ENCODE measurements at places on chromosomes 2 and 18. TPM values are rescaled to one million over a fixed set of nuclear protein-coding genes. Genes with fewer than 3 reads are reported as not detected.

- DNase-seq = no peak
These were observed 392.5 kb upstream of the SALL3 start for GRCh38 chr18:78587096-78587495.

Gene CRYGC
- total RNA-seq = not detected

- DNase-seq = no peak
These were observed 59.6 kb upstream of the C2orf15 start for GRCh38 chr2:99081891-99082290.

DNA sequence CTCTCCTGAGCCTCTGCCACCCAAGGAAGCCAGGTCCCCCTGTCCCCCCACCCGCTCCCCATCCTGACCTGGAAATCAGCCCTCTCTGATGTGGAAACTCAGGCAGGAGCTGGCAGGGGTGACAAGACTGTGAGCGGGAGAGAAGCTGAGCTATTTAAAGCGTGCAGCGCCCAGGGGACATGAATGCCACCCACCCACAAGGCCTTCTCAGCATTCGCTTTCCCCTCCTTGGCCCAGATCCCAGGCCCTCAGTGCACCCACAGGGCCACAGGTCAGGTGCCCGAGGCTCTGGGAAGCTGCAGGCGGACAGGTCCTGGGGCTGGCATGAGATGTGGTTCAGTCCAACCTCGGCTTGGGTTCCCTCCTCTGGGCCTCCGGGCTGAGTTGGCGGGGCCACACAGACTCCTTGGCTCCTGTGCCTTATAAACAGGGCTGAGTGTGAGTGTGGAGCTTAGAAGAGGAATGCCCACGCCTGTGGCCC lies 168.3 kb downstream of the SMAD7 start:
- peak; percentile 68 for DNase-seq

GRCh38 chr2:104746299-104746698 lies 107.6 kb upstream of the POU3F3 start:
- DNase-seq = no peak

DNA sequence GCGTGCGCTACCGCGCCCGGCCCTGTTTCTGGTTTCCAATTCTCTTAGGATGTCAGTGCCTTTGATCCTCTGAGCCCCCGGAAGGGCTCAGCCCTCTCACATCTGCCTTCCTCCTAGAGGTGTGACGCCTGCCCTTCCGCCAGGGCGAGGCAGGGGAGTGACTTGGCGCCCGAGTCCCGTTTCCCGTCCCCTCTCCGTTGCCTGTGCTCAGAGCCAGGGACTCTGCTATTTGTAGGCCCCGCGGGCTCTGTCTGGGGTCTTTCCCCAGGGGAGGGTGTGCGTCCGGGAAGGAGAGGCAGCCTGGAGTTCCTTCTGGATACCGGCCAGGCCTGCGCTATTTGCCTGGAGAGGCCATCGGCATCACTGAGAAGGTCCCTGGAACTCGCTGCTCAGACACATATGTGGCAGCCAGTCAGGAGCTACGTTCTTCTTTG lies 103.7 kb upstream of the TAF1B start:
- peak; percentile 77 for DNase-seq

DNA sequence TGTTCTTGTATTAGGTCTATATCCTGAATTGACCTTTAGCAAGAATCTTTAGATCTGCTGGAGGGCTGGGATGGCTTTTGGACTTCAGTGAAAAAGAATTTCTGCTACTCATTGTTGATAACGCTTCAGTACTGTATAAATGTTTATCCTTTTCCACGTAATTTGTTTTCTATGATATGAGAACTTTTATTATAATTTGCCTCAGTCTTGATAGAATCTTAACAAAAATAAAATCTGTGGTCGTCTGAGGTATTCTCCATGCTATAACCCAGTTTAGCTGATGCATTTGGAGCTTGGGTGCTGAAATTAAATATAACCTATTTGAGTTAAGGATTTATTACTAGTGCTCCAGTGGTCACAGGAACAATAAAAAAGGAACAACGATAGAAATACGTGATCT lies 71.1 kb downstream of the ACTR3 start:
- DNase-seq = no peak

Gene SLC4A5
- 12.6 TPM for total RNA-seq

Gene ERBB4
- 19.7 TPM for total RNA-seq

DNA sequence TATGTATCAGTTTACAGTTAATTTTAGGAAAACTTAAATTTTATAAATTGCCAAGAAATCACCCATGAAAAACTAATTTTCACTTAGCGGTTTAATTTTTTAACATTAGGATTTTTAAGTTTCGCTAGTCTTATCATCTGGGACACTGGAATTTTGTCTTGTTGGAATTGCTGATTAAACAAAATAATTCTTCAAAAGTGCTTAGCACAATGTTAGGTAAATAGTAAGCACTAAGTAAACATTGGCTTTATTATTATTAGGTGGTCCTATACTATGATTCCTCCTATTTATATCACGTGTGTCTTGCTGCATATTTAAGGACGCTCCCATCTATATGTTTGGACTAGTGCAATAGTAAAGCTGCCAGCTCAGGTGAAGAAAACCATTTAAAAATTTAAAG lies 54.6 kb upstream of the MAP4K3 start:
- no peak for DNase-seq

Gene ANKRD30BL
- total RNA-seq = not detected

All from sciatic nerve (tissue), 2 donors.